ENCODE measurements at places on chromosomes 2 and 18.

GRCh38 chr2:39532933-39533332, 95.8 kb upstream of the MAP4K3 start:
- DNase-seq, result no peak

DNA sequence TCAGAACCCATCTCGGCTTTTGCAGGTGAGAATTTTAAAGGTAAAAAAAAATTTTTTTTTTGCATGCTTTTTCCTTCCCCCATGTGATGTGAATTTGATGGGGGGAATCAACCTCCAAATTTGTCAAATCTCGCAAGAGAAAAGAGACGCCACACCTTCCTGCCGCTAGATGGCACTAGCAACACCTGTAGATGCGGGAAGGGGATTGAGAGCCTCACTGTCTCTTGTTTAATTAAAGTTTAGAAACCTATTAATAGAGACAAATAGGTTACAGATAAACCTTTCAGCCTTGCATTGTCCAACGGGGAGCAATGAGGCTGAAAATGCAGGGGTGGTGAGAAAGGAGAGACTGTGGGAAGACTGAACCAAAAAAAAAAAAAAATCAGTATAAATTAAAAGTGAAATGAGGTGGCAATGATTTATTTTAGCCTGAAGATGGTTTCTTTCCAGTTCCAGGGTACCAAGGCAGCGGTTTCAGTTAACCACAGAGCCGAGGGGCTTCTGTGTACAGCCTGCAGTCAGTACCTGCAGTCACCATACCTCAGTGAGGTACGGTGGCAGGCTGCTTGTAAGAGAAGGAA, 84.6 kb downstream of the NRP2 start:
- DNase-seq, result peak; percentile 65

DNA sequence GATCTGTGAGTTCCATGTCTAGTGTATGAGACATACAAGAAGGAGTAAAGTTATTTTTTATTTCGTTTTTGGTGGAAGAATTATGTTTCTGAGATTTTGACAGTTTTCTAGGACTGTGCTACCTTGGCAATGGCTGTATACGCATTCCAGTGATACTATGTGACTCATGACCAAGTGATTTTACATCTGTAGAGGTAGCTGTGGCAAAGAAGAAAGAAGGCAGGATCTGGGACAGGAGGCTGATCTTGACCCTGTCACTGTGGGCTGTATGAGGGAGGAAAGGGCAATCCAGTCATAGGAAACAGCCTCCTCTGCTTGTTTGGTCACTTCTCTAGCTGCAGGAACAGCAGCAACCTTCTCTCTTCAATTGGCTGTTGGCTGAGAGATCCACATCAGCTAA, 44.0 kb upstream of the PDCL3 start:
- no peak for DNase-seq

GRCh38 chr2:53854678-53855077, 5.1 kb downstream of the GPR75 start:
- no peak for DNase-seq

GRCh38 chr2:82215212-82215611, 1910.7 kb upstream of the LRRTM1 start:
- DNase-seq, result no peak

Data from ACHN (cell line).